ENCODE measurements at places on chromosomes 16 and 17.

GRCh38 chr17:37225465-37225864, 150.3 kb upstream of the C17orf78 start:
- no peak for DNase-seq

DNA sequence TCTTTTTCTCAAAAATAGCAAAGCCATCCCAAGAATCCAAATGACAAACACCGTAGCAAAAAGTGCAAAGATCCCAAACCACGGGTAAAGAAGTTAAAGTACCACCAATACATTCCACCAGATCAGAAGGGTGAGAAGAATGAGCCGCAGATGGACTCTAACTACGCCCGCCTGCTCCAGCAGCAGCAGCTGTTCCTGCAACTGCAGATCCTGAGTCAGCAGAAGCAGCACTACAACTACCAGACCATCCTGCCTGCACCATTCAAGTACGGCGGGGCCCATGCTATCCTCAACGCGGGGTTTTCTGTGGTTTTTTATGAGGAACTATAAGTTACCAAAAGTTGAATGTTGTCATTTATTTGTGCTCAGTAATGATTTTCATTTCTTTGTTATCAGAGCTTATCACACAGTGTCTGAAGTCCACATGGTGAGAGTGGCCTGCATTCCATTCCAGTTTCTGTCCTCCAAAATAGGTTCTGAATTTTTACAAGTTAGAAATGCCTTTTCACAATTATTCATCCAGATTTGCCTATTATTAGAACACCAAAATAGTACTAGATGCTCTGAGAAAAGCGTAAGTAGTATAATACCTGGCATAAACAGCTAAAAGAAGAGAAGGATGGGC, 169.2 kb downstream of the MRTFB start:
- DNase-seq, result no peak

DNA sequence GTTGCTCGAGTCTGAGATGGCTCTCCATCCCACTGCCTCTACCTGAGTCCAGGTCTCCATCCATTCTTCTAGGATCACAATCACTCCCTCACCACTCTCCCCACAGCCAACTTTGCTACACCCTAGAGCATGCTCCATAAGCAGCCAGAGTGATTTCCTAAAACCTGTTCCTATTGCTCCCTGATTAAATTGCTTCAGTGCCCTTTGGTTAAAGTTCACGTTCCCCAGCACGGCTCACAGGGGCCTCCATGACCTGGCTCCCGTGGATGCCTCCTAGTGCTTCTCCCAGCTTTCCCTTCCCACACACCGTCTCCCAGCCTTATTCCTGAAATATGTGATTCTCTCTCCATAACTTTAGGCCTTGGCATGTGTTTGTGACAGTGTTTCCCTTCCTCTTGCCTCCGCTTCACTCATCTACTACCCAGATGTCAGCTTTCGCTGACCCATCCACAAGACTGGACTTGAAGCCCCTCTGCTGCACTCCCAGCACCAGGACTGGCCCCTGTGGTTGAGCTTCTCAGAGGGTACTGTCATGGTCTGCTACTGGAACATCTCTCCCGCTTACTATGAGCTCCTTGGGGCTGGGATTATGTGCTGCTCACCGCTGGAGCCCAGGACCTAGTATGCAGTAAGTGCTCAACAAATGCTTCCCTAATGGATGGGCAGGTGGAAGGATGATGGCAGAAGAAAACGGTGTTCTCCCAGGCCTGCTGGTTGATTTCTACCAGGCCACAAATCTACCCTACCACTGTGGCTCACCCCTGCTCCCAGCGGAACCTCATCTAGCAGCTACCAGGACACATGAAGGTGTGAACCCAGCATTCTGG, 17.9 kb downstream of the MYO18A start:
- DNase-seq, result no peak

- no peak for DNase-seq
Observed at GRCh38 chr16:86292171-86292775, 218.1 kb upstream of the FOXF1 start.

DNA sequence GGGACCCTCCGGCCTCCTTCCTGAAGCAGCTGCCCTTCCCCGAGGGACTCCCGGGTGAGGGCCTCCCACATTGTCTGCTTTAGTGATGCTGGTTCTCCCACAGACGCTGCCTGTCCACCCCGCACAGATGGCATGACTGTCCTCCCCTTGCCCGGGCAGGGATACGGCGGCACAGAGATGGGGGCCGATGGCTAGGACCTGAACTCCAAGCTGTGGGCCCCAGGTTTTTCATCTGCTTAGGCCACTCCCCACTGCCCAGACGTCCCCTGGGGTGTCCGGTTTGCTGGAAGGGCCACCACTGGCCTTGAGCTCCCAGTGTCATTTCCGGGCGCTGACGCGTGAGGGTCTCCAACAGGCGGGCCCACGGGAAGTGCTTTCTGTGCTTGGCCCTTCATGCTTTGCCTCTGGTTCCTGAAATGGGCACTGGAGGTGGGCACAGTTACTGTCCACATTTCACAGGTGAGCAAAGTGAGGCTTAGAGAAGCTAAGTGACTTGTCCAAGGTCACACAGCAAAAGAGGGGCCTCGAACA, 87.4 kb upstream of the CBX4 start:
- DNase-seq, result no peak

DNA sequence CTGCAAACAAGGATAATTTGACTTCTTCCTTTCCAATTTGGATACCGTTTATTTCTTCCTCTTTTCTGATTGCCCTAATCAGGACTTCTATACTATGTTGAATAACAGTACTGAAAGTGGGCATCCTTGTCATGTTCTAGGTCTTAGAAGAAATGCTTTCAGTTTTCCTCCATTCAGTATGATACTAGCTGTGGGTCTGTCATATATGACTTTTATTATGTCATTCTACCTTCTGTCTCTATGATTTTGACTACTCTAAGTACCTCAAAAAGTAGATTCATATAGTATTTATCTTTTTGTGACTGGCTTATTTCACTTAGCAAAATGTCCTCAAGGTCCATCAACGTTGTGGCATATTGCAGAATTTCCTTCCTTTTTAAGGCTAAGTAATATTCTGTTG, 111.5 kb upstream of the RBBP6 start:
- DNase-seq, result no peak

DNA sequence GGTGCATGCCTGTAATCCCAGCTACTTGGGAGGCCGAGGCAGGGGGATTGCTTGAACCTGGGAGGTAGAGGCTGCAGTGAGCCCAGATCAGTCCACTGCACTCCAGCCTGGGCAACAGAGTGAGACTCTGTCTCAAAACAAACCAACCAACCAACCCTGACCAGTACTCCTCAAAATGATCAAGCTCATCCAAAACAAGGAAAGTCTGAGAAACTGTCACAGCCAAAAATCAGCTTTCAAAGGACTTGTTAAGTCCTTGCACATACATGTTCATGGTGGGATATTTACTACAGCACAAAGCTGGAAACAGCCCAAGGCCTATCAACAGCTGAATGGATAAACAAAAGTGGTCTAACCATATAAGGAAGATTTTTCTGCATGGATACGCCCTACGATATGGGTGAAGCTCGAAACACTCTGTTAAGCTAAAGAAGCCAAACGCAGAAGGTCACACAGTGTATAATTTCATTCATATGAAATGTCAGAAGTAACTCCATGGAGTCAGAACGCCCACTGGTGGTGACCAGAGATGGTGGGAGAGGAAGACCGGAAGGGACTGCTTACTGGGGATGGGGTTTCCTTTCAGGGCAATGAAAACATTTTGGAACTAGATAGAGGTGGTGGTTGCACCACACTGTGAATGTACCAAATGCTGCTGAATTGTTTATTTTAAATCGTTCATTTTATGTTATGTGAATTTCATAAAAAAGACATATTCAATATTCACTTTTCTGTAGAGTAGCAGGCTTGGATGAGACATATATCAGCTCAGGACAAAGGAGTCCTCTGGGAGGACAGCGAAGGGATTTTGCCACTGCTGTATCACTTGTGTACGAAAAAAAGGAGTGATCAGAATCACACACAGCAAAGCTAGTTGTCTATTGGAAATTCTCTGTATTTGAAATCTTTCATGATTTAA, 17.7 kb downstream of the CCL17 start:
- no peak for DNase-seq
